ENCODE measurements at places on chromosomes 2 and 18. TPM values are rescaled to one million over a fixed set of nuclear protein-coding genes. Genes with fewer than 3 reads are reported as not detected.

Gene IL36B
- total RNA-seq, result not detected

Gene SCN3A
- total RNA-seq, result 0.03 TPM

DNA sequence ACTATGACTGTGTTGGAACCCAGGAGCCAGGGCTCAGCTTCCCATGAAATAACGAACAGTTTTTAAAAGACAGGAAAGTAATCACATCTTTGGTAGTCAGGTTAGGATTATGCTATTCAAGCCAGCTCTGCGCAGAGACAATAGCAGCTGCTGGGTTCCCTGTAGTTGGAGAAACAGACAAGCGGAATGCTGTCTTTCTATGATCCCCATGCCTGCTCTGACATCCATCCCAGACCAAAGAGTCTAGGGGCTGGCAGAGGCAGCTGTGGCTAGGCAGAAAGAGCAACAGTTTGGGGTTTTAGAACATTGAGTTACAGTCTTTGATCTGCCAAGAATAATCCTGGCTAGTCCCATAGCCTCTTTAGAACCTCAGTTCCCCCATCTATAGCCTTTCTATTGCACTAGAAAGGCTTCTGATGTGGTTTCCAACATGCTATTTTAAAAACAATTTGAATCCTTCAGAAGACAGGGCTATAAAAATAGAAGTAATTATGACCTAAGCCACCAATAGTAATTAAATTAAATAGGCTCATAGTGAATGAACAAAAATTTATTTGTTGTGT, 146.8 kb downstream of the MTX2 start:
- DNase-seq, result no peak

GRCh38 chr2:60925994-60926740, 44.8 kb downstream of the REL start:
- DNase-seq, result no peak

Gene HMSD
- total RNA-seq, result not detected

- DNase-seq, result peak; percentile 65
Observed at GRCh38 chr2:101330253-101330933, 21.9 kb upstream of the RNF149 start.

GRCh38 chr18:25724121-25724520, 366.3 kb downstream of the SS18 start:
- DNase-seq, result no peak
